ENCODE measurements at places on chromosomes 4 and X.

GRCh38 chrX:71105628-71106027 lies 912 bp downstream of the CXorf65 start:
- DNase-seq: no peak

GRCh38 chr4:159193046-159193620 lies 90.3 kb downstream of the RAPGEF2 start:
- no peak for DNase-seq

GRCh38 chr4:4947721-4948120 lies 71.5 kb downstream of the CYTL1 start:
- no peak for DNase-seq

DNA sequence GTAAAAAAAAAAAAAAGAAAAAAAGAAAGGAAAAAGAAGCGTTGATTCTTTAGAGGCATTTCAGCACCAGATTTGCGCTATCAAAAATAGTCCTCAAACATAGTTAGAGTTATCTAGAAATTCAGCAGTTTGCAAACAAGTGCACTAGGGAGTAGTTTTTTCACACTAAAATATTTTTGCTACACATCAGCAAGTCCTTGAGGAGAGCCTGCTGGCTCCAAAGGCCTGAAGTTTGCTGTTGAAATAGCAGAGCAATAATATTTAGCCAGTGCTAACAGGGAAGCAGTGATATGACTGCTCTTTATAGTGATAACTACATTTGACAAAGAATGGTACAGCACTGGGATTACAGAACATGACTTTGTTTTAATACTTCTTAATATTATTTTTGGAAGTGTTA lies 472.2 kb downstream of the PCDH7 start:
- no peak for DNase-seq

DNA sequence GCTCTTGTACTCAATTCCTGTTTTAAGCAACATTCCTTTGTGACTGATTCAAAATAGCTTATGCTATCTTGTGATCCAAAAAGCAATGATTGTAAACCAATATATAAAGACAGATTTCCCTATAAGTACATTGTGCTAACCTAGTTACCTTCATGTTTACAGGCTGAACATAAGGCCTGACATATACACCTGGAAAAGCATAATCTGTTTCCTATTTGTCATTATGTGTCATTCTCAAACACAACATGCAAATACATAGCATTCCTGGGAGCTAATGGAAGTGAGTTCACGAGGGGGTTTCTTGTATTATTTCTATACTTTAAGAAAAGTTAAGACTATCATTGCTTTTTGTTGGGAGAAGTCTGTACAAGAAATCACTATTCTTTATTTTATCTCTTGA lies 638.1 kb upstream of the AGA start:
- no peak for DNase-seq

GRCh38 chr4:55079451-55080173 lies 45.8 kb downstream of the KDR start:
- DNase-seq: no peak

DNA sequence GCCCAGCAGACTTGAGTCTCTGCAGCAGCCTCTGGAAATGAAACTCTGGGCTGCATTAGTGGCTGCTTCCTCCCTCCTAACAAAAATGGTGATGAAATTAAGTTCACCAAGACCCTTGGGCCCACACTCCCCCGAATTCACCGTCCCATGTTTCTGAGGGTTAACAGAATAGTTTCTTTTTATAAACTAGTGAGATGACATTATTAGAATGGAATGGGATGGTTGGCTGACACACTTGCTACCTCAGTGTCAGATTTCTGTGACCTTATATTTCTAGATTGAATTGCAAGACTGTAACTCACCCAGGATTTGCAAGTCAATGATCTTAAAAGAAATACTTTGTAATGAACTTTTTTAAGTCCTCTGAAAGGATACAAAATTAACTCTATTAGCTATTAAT lies 127.1 kb downstream of the SHROOM3 start:
- DNase-seq: no peak

GRCh38 chr4:145822181-145822580 lies 116.4 kb downstream of the ZNF827 start:
- DNase-seq: no peak

DNA sequence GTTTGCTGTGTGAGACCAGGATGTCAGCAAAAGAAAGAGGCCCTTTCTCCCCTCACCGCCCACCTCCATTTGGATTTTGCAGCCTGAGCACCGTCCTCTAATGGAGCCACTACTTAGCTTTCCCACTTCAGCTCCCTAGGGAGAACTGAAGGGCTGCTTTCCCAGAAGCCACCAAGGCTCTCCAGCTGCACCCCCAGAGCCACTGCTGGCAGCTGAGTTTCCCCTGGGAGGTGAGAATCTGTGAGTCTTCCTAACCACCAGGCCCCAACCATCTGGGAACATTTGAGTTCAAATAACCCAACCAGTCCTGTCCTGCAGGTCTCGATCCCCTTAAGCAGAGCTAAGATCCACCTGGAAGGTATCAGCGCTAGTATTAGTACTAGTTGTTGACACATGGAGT lies 173.1 kb upstream of the USP9X start:
- no peak for DNase-seq

GRCh38 chrX:2391869-2392606 lies 108.7 kb downstream of the DHRSX start:
- DNase-seq: no peak

DNA sequence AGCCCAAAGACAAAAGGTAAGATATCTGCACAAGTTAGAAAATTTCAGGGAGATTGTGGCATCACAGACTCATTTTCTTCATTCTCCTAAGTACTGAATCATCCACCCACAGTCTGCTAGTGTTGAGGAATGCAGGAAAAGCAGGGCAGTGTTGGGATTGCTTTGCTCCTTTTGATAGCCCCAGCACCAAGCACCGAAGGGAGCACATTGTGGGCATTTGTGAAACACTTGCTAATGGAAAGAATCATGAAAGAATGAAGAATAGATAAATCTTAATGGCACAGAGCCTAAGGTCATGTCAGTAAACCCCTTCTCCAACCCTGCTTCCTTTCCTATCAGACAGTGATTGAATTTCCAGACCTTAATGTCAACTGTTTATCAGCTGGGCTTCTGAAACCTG lies 103.1 kb upstream of the GPRIN3 start:
- DNase-seq: no peak

DNA sequence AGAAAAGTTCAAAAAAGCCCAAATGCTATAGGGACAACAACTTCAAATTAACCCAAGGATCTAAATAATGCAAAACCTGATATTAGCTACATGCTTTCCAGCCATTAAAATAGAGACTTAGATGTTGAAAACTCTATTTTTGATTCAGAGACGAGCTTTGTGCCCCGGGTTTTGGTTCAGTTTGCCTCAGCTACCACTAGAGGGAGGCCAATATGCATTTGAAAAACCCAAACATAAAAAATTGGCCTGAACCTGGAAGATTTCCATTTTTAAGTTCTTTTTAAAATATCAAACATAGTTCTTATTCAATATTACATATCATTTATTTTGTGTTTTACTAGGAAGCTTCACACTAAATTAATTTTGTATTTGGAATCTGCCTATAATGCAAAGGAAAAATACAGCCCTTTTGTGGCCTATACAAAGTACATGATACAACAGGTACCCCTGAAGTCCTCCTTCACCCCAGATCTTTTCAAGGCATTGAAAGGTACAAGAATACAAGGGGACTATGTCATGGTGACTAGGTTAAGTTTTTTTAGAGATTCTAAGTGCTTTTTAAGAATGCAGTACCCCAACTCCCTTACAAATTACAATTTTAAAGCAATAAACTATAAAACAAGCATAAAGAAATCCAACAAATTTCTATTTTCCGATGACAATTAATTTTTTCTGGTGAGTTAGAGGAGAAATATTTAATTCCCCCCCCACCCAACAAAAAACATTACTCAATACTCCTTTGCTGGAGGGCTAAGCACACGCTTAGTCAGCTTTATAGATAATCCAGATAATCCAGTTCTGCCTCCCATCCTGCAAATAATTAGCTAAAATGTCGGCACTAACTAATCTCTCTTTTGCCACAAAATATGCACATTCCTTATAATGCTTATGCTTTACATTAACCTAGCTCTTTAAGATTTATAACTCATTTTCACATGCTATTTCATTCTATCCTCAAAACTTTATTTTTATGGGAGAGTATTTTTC lies 97.7 kb upstream of the PTPN13 start:
- DNase-seq: peak; percentile 32

DNA sequence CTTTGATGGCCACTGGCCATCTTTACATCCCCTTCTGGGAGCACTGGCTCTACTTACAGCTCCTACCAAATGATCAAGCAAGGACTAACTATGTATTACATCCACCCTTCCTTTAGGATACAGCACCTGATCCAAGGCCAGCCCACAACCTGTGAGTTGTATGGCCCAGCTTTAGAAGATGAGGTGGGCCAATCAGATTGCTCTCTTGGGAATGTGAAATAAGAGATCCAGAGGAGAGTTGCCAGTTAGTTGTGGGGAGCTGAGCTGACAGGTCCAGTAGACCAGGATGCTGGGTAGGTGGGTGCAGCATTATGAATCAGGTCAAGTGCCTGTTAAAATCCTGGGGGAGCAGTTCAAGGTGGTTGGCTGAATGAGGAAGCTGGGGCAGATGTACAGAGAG lies 111.5 kb downstream of the GNL3L start:
- DNase-seq: no peak

- no peak for DNase-seq
These were observed 199.9 kb downstream of the TMA16 start for GRCh38 chr4:163694385-163694784.

GRCh38 chr4:181957088-181957487 lies 286.1 kb upstream of the TENM3 start:
- no peak for DNase-seq

DNA sequence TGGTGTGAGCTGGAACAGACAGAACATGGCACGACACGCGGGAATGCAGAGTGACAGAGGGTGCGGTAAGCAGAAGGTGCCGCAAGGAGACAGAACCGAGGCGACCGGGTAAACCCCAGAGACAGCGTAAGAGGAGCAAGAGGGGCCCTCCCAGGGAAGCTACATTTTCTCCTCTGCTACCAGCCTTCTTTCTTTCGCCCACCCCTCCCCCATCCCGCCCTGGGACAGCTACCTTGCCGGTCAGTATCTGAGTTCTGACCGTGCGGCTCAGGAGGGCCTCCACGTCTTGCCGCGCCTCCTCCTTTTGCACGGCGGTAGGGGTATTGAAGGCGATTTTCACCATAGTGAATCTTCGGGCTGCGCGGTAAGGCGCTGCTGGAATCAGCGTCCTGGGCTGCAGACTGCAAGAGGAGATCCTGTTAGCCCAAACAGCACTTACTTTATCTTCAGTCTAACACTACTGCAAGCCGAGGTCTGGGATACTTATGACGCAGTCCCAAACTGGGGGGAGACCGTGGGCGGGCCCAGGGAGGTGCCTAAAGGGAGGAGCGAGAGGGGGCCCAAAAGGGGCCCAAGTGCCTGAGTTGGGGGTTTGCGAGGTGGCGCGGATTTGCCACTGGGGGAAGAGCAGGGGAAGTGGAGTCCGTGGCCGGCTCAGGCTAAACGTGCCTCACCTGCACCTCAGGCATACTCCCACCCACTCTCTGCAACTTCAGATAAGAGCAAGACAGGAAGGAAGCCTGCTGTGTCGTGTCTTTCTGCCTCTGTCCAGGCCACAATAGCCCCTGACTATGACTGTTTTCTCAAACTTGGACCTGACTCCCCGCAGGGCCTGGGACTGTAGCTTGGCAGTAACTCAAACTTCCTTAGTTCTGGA lies at the start of gene ITM2A:
TSS of gene ITM2A (minus strand) at position 462 of the 877 bp plus-strand sequence. CDS start at position 343, 119 bp downstream.
- DNase-seq: peak; percentile 49

- no peak for DNase-seq
These were observed 99.4 kb downstream of the C4orf51 start for GRCh38 chr4:145779319-145779801.

- no peak for DNase-seq
These were observed 331.5 kb upstream of the PABPC4L start for GRCh38 chr4:134533068-134533467.

- no peak for DNase-seq
These were observed 83.6 kb downstream of the MAML3 start for GRCh38 chr4:140070366-140070765.

DNA sequence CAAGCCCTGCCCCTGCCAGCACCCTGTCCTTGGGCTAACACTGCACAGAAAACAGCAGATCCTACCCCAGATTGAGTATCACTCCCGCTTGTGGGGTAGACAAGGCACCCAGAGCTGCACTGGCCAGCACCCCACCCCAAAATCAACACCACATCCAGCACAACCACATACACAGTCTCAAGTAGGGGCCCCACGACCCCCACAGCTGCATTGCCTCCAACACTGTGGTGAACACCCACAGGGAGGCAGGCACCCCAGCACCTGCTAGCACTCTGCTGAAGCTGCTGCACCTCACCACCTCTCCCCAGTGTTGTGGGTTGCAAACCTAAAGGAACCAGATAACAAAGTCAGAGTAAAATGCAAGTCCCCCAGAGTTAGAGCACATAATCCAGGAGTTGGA lies 589.9 kb downstream of the PCDH19 start:
- no peak for DNase-seq

GRCh38 chr4:179116011-179116410 lies 1673.8 kb upstream of the AGA start:
- no peak for DNase-seq

DNA sequence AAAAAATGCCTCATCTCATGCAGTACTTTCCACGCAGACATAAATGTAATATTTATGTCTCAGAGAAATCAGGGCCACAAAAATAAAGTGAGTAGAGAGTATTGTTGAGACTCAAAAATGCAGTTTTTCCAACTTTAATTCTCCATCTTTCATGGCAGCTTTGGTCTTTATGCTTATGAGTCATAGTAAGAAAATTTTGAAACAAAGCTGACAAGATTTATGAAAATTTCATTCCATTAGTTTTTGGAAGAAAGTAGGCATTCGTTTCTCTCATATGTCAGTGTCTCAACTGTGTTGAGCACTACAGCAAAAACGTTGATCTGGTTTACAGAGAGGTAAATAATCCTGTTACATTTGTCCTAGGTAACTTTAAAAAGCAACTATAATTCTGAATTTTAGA lies 656.8 kb downstream of the IQCM start:
- no peak for DNase-seq

- DNase-seq: no peak
These were observed 58.1 kb downstream of the TNIP2 start for GRCh38 chr4:2697995-2698414.

- DNase-seq: peak; percentile 41
These were observed at the start of gene GPR173 for GRCh38 chrX:53048169-53049126. GPR173 (plus strand) TSS chrX:53048789; CDS start chrX:53076622, 27,833 bp downstream.

GRCh38 chr4:13399257-13399656 lies 84.9 kb downstream of the RAB28 start:
- DNase-seq: no peak

DNA sequence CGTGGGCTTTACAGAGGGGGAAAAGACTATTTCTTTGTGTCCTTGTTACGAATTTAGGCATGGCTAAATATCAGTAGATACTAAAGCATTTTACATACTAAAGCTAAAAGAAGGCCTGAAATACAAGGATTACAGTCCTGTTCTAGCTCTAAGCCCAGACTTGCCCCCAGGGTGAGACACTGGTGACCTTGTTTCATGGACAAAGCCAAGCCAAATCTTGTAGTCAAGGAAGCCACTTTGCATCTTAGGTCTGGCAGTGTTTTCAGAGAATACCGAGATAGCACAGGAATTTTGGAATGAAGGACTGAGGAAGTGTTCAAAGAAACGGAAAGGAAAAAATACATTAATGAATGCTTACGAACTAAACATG lies 733 bp upstream of the G3BP2 start:
- no peak for DNase-seq

All from nephron progenitor cell (in vitro differentiated cells).